ENCODE measurements at places on chromosomes 1 and 21.

DNA sequence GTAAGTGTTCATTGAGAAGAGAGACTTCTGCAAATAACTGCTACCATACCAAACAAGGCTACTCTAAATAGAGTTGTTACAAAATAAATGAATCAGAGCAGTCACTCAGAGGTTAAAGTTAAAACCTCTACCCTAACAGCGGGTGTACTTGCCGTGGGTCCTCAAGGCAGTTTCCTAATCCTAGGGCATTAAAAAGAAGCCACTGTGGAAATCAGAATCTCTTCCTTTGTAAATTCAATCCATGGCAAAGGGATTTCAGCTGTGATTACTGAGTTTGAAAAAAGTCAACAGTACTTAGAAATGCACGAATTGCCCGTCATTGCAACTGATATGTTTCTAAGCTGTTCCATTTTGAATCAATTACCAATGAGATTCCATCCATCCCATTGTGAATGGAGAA is 13.5 kb downstream of the TBX15 start:
- no peak for DNase-seq

GRCh38 chr1:110438893-110439292 is 12.1 kb upstream of the PROK1 start:
- DNase-seq: no peak

DNA sequence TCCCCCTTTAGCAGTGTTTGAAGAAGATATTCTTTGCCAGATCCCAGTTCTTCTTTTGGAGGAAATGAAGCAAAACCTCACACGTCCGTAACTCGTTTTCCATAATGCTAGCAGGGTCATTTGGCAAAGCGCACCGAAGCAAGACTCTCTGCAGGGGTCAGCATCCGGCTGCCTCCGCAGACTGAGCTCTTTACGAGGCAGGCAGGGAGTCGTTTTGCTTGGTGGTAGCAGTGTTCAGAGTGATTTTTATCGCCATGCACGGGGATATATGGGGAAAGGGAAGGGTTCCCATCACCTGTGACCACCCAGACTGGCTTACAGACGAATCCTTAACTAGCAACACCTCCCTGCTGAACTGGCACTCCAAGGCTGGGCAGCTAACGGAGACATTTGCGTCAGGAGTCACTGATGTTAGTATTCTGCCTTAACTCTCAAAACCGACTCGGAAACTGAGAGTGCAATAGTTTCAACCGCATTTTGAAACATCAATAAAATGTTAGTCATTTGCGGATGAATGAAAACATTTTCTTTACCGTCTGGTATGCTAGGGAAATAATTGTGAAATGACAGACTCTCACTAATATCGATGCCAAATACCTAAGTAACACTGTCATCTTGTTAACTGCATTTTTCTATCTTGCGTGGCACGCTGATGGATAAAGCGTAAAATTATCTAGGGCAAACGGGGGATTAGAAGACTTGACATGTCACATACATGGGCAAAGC is 2.2 kb upstream of the NEGR1 start:
- peak; percentile 97 for DNase-seq

DNA sequence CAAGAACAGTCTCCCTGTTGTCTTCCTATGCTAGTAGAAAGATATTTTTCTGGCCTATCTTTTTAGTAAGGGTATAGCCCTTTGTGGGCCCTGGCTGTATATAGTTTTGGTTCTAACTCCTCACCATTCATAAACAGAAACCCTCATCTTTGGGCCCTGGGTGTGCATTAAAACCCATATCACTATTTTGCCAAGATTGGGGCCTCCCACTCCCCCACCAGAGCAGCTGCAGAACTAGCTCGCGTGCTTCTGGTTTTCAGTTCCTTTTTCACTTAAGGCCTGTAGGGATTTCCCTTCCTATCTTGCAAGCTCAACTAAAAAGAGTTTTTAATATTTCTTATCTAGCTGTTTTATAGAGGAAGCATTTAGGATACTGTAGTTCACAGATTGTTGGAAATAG is 106.4 kb downstream of the RGL1 start:
- DNase-seq: no peak

DNA sequence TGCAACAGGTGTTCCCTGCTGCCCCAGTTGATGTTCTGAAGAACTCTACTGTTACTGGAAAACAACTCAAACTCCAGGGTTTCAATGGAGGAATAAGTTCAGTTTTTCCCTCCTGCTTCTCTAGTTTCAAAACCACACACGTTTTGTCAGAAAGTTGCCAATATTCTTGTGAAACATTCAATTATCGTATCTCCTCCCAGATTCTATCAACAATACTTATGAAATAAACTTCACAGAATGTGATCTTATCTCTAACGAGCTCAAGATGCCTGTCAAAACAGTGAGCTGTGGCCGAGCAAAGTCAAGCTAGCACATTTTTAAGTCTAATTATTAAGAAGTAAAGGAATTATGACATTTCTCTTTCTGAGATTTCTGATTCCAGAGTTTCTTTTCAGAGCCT is 4.7 kb downstream of the OR2B11 start:
- DNase-seq: no peak

- DNase-seq: no peak
Measured at GRCh38 chr1:9465640-9466039, 73.6 kb upstream of the SLC25A33 start.

- peak; percentile 67 for DNase-seq
Measured at GRCh38 chr1:41842993-41843755, 75.5 kb downstream of the HIVEP3 start.

DNA sequence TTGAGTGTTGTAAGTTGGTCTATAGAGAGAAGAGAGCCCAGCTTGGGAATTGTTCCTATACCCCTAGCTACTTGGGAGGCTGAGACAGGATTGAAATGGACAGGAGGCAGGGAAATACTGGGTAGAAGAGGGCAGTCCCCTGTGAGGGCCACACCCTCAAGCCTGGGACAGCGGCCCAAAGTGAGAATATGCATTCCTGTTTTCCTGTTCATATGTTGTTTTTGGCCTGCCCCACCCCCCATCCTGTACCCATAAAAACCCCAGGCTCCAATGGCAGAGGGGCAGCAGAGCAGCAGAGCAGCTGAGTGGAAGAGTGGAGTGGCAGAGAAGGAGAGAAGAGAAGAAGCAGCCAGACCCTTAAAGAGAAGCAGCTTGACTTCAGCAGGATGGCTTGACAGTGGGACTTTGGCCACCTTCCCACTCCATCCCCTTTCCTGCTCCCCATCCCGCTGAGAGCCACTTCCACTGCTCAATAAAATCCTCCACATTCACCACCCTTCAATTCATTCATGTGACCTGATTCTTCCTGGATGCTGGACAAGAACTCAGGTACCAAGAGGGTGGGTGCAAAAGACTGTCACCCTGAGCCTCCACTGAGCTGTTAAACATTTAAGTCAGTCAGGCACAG is 70.6 kb upstream of the PUM1 start:
- DNase-seq: no peak

GRCh38 chr1:152356736-152357135 is 3.1 kb downstream of the FLG2 start:
- DNase-seq: no peak

DNA sequence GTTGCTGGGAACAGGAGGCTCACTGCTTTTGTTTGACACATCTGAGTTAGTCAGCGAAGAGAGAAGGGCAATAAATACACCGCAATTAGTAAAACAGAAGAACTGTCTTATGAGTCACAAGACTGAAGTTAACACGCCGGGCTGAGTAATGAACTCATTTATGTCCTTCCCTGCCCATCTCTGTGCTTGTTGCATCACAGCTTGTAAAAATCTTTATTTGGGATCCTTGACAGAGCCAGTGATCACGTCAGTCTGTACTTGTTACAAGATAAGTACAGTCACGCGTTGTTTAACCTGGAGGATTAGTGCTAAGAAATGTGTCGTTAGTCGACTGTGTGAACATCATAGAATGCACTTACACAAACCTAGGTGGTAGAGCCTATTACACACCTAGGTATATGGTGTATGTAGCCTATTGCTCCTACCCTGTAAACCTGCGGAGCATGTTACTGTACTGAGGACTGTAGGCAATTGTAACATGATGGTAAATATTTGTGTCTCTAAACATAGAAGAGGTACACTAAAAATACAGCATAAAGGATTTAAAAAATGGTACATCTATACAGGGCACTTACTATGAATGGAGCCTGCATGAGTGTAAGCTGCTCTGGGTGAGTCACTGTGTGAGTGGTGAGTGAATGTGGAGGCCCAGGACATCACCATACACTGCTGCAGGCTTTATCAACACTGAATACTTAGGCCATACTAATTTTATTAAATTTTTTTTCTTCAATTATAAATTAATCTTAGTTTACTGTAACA is 272.2 kb downstream of the TNR start:
- DNase-seq: peak; percentile 55

DNA sequence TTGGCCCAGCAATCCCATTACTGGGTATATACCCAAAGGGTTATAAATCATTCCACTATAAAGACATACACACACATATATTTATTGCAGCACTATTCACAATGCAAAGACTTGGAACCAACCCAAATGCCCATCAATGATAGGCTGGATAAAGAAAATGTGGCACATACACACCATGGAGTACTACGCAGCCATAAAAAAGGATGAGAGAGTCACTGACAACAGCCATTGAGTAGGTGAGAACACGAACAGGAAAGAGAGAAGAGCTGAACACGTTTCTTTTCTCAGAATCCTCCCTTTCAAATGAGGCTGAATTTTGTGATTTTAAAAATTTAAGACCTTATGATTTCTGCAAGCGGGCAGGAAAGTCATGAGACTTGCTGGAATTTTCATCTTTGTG is 10.1 kb upstream of the RABGAP1L start:
- DNase-seq: no peak

GRCh38 chr1:218942431-218942830 is 231.2 kb upstream of the LYPLAL1 start:
- DNase-seq: no peak

DNA sequence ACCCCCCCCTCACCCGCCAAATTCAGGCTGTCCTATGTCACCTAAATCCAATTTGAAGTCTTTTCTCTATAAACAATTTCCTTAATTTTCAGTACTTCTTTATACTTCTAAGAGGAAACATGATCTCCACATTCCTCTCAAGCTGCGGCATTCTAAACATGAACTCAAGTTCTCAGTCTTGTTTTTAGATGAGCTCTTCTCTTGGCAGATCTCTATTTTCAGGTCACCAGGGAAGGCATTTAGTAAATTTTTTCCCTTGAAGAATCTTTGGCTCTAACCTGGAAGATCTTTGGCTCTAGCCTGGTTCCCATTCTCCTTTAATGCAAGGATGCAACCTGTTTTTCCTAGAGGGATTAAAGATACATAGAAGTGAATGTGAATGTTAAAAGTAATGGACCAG is 193.4 kb downstream of the ATG4C start:
- no peak for DNase-seq

DNA sequence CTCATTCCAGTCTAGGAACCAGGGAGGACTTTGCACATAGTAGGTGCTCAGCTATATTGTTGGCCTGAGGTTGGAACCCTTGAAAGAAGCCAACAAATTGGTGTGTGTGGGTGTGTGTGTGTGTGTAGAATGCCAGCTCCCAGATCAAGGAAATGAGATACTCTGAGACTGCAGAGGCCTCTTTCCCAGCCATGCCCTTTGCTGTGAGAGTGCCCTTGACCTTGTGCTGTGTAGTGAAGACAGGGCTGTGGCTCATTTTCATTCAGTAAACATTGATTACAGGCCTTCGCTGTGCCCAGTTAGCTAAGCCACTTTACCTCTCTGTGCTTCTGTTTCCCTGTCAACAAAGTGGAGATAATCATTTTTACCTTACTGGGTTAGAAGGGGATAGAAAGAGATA is 3.2 kb downstream of the CYP4B1 start:
- DNase-seq: no peak

DNA sequence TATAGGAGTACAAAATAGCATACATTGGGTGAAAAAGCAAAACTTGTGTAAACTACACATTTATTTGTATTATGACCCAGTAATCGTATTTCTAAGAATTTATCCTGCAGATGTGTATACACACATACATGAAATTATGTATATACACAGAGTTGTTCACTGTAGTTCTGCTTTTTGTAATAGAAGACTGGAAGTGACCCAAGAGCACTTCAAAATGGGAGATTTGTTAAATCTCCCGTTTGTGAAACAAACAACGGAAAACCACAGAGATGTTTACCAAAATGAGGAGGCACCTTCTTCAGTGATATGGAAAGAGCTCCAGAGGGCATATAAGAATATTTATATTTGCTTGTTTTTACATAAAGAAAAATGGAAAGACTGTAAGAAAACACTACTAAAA is 18.0 kb upstream of the MNDA start:
- DNase-seq: no peak

- DNase-seq: no peak
Measured at GRCh38 chr1:9155879-9156278, 27.0 kb upstream of the GPR157 start.

DNA sequence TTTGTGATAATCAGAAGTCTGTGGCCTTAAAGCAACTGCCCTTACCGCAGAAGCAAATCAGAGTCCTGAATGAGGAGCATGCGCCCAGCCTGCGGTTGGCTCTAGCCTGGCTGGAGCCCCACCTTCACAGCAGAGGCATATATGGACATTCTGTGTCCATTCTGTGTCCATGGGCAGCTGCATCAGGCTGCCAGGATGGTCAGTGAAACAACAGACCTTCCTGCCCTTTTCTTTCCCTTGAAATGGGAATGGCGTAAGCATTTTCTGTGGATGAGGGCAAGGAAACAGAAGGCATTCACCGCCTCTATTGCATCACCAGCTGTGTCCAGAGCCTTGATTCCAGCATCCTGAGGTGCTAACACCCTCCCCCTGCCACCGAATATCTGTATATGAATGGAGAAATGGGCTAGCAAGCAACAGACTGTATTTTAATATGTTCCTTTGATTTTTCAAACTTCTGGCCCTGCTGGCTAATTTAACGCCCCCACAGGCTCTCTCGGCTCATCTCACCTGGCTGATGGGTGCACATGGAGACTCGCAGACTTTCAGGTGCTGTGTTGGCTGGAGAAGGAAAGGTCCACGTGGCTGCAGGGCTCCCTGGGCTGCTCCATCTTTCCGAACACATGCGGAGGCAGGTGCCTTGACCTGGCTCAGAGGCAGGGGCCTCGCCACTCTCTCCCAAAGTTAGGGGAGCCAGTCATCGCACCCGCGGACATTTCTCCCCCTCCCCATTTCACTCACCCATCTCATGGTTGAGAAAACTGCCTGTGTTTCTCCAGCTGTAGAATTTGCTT is 159.2 kb downstream of the GALNT2 start:
- no peak for DNase-seq

Measured in AG09309 (cell line).